Stimulated activated CD8-positive, alpha-beta memory T cell treated with anti-CD3 and anti-CD28 coated beads, Interleukin-7, amount 100 ng/mL, for 24 hours (primary cell): ENCODE measurements at places on chromosomes 7 and 10.

DNA sequence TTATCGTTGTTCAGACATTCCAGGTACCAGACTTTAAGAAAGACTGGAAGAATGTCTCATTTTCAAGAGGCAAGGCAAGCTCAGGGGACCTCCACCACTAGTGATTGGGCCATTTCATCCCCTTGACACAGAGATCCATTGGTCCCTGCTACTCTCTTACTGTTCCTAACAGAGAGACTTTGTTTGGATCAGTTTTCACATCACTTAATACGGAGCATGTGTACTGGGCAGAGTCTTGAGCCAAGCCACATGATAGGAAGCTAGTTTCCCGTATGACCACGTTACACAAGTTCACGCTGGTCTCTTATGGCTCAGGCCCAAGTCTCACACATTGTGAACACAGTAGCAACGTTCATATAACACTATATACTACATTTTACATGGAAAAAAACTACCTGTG is 269.9 kb downstream of the BAMBI start:
- DNase-seq = no peak

DNA sequence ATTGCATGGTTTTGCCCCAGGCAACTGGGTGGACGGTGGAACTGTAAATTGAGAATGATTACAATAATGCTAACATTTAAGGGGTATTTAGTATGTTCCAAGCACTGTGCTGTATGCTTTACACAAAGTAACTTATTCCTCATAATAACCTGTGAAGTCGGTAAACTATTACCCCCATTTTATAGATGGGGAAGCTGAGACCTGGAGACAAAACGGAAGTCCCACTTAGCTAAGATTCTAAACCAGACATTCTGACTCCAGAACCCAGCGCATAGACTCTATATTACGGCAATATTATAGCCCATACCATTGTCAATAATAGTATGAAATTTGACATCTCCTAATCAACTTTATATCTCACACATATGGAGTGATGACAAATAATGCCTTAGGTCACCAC is 39.9 kb upstream of the TMEM236 start:
- DNase-seq = no peak

- DNase-seq = no peak
Measured at GRCh38 chr7:30201161-30201666, 66.4 kb downstream of the MTURN start.

GRCh38 chr10:128064970-128065580 is 61.1 kb downstream of the MKI67 start:
- no peak for DNase-seq

- no peak for DNase-seq
Measured at GRCh38 chr10:44326474-44327030, 58.3 kb downstream of the CXCL12 start.

GRCh38 chr10:11578802-11579255 is 32.6 kb downstream of the USP6NL start:
- peak; percentile 11 for DNase-seq

GRCh38 chr10:126156012-126156411 is 232.3 kb downstream of the ADAM12 start:
- no peak for DNase-seq

DNA sequence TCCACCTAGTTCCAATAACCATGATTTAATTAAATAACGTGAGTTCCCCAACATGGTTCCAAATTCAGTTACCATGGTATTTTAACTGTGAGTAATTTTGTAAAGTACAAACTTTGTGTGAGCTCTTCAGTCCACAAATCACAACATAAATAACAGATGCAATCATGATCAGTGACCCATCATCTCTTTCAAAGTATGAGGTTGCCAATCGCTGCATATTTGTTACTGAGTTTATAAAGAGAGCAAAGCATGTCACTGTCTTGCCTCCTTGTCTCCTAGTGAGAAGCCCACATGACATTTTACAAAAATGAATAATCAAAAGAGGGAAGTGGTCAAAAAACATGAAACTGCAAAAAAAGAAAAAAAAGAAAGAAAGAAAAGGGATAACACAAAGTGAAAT is 69.1 kb upstream of the PDSS1 start:
- no peak for DNase-seq

GRCh38 chr7:28768577-28769147 is 189.5 kb downstream of the TRIL start:
- DNase-seq = no peak

DNA sequence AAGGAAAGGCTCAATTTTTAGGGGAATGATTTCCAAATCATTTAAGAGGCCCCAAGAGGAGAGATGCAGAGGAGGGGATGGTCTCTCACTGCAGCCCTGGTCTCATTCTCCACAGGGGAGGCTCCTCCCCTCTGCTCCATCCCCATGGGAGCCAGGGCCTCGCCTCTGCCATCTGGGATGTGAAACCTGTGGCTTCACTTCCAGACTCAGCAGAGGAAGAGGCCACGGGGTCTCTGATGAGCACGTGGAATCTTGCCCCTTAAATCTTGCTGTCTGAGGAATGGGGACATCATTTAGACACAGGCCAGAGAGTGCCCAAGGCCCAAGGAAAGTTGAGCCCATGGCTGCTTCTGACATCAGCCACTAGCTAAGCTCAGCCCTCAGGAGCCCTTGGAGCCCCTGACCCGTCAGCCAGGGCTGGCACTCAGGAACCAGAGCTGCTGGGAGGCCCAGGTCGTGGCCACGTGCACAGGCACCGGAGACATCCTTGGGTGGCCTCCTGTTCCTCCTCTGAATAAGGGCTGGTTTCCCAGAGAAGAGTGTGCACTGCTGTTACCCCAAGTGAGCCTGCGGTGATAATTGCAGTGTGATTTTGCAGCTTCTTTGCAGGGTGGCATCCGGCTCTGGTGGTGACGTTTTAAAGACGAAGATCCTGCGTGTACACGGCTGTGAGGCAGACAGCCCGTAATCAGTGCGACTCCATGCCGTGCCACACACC is 50.5 kb downstream of the VIPR2 start:
- DNase-seq = no peak
